ENCODE measurements at places on chromosomes 13 and 19.

DNA sequence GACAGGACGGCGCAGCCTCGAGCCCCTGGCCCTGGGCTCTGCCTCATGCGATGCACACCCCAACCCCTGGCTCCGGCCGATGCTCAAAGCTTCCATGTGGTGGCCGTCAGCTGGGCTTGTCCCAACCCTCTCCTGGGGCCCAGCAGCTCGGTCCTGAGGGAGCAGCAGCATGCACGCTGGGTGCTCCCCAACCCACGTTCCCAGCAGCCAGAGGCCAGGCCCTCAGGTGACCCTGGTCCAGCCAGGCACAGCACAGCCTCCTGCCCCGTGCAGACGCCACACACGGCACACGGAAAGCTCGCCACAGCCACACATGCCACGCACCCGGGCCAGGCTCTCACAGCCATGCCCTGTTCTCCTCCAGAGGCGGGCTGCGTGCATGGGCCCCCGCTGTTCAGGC is 60.7 kb downstream of the IER2 start:
- no peak for DNase-seq

GRCh38 chr19:52659013-52659412 is 20.9 kb upstream of the ZNF83 start:
- no peak for DNase-seq

DNA sequence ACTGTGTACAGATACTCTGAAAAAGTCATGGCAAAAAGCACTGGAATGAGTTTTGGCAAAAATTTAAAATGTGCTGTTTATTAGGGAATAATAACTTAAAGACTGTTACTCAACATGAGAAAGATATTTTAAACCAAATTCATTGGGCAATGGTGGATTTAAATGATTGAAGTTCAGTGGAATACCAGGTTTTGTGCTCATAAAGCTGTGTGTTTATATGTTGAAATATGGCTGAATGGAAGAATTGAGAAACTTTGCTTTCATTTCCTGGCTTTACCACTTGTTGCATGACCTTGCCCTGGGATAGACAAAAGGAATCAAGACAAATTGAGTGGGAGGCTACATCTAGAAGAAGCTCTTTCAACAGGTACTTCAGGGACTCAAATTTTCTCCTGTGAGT is 246.4 kb downstream of the GPC5 start:
- DNase-seq = no peak

- no peak for DNase-seq
Measured at GRCh38 chr13:53901593-53901992, 873.0 kb downstream of the OLFM4 start.

DNA sequence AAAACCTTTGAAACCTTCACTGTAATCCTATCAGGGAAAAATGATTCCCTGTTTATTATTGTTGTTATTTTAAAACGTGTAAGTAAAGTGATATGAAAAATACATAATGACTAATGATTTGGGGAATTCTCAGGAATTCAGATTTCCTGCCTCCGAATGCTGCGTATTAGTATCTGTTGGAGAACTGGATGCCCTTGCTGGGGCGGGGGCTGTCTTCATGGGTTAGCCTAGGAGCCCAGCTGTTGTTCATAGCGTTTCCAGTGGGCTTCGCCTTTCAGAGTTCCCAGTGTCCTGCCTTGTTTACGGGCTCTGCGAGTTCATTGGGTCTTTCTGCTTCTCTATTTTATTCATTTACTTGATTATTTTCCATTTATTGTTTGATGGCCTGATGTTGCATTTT is 18.4 kb downstream of the NAXD start:
- DNase-seq = no peak

DNA sequence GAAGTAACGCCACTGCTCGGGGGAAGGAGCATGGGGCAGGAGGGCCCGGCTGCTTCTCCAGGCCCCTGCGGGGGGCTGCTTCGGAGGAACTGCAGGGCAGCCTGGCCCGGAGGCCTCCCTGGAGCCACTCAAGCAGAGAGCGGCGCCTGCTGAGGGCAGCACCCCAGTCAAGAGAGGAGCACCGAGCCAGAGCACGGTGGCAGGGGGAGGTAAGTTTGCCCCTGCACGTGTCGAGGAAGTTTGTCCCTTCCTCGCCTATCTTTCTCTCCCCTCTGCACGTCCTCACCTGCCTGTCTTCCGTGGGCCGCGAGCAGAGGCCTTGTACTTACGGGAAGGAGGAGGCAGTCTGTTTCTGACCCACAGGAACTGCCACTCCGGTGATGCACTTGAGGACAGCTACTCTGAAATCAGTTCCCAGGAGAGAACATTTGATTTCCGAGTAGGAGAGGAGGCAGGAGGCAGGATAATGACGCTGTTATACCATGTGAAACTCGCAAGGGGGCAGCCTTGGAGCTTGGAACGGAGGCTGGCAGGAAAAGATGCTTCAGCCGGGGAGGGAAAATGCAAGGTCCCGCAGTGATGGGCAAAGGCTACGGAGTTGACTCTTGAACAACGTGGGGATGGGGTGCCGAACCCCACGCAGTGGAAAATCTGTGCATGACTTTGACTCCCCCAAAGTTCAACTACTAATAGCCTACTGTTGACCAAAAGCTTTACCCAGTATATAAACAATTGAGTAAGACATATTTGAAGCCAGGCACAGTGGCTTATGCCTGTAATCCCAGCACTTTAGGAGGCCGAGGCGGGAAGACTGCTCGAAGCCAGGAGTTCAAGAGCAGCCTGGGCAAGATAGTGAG is 5.0 kb downstream of the FFAR1 start:
- DNase-seq = peak; percentile 78

GRCh38 chr19:5395556-5395955 is 54.9 kb upstream of the PTPRS start:
- DNase-seq = no peak

GRCh38 chr13:35724446-35724845 is 248.0 kb upstream of the MAB21L1 start:
- DNase-seq = no peak

GRCh38 chr13:111359930-111360329 is 39.5 kb downstream of the TEX29 start:
- DNase-seq = no peak

DNA sequence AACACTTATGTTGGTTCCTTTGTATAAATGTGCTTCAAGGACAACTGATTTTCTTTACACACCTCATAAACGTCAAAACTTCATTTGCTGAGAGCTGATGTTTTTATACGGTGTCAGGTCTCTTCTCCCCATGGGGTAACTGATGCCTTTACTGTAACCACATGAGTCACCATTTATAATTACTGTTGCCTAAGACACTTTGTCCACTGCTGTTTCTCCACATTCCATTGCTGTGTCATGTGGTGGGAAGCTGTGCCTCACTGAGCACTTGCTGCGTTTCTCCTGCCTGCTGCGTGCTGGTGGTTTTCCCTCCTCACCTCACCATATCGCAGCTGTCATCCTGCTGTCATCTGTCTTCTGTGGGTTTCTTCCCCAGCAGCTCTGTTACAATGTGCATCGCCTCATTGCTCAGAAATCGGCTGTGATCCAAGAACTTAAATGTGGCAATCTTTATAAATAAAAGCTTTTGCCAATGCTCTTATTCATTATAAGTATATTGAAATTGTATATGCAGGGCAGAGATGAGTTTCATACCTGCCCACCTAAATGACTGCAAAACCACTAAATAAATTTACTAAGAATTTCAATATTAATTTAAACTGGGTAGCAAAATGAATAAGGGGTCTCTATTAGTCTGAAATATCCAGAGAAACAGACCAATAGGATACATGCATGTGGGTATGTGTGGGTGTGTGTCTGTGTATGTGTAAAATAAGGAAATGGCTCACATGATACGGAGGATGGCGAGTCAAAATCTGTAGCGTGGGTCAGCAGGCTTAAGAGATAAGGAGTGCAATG is 547.0 kb upstream of the SLITRK5 start:
- DNase-seq = peak; percentile 39

DNA sequence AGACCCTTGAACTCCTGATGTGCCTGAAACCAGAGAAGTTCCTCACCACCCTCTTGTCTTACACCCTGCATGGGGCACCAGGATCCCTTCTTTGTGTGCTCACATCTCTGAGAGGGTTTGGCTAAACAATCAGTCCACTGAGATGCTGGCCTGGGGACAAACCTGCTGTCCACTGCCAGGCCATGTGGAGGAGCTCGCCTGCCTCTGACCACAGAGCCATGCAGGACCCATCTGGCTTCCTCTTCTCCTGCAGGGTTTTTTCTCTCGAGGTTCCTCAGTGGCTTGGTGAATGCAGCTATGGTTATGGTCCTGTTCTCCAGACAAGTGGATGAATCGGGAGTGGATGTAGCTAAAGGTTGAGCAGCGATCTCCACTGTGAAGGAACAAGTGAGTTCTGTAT is 49.1 kb upstream of the MEDAG start:
- no peak for DNase-seq

DNA sequence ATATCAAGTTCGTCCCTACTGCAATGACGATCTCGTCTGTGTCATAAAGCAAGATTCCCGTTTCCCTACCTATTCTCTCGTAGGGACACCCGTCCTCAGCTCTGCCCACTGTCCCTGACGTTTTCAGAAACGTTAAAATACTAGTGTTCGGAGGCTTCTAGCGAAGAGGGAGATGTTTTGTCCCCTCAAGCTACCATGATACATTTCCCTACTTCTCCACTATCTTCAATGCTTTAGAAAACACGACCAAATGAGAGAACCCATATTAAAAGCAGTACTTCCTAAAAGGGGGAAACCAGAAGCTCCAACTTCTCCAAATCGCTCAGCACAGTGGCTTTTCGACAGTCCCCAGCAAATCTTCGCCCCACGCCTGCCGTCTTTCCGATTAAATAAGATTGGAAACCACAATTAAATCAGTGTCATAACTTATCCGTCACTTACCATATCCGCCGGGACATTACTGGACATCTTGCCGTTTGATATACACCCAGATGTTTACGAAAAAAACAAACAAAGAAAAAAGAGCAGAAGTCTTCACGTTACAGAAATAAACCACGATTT is 1.3 kb downstream of the UBL3 start:
- DNase-seq = peak; percentile 71

- no peak for DNase-seq
Measured at GRCh38 chr13:97660594-97661260, 226.8 kb downstream of the RAP2A start.

DNA sequence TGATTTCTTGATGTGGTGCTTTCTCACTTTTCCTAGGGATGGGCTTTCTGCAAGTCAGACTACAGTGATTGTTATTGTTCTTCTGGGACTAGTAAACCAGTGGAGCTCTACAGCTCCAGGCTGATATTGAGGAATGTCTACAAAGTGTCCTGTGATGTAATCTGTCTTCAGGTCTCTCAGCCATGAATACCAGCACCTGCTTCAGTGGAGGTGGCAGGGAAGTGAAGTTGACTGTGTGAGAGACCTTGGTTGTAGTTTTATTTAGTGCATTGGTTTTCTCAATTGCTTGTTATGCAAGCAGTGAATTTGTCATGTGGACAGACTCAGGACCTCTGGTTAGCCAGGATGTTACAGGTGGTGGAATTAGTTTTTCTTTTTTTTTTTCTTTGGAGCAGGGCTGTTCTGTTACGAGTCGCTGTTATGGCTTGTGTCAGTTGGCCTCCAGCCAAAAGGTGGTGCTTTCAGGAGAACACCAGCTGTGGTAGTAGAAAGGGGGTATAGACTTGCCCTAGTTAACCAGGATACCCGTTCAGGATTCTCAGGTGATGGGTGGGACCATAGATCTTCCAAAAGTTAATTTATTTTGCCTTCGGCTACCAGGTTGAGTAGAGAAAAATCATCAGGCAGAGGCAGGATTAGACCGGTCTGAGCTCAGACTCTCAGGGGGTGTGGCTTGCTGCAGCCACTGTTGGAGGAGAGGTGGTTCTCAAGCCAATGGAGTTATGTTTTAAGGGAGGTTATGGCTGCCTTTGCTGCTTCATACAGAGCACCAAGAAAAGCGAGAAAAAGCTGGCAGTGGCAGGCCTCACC is 11.9 kb upstream of the ZNF675 start:
- peak; percentile 83 for DNase-seq

DNA sequence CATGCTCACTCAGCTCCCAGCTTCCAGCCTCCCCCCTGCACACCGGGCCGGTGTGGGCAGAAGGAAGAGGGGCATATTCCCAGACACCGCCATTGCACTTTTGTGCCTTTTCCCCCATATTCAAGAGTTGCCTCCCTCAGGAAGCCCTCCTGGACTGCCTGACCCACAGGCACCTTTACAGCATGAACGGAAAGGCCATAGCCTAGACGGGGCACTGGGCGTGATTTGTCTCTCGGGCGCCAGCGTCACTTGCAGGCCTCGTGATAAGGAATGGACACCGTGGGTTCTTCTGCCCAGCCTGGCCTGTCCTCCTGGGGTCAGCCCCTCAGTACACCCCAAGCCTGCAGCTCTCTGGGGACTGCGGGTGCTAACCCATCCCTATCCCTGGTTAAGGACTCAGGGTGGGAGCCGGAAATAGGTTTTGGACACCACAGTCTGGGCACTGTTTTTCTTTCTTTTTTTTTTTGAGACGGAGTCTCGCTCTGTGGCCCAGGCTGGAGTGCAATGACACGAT is 933 bp upstream of the UQCR11 start:
- DNase-seq = no peak

DNA sequence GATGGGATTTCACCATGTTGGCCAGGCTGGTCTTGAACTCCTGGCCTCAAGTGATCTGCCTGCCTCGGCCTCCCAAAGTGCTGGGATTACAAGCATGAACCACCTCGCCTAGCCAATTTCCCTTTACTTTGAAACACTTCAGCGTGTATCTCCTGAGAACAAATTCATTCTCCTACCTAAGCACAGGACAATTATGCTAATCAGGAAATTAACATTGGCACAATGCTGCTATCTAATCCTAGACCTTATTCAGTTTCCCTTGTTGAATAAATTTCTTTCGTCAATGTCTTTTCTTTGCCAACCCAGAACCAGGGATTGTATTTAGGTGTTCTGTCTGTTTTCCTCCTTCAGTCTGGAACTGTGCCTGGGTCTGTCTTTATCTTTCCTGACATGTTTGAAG is 67.8 kb downstream of the MAP4K1 start:
- DNase-seq = no peak

GRCh38 chr19:6373813-6374108 is 1.2 kb downstream of the ALKBH7 start:
- DNase-seq = no peak

DNA sequence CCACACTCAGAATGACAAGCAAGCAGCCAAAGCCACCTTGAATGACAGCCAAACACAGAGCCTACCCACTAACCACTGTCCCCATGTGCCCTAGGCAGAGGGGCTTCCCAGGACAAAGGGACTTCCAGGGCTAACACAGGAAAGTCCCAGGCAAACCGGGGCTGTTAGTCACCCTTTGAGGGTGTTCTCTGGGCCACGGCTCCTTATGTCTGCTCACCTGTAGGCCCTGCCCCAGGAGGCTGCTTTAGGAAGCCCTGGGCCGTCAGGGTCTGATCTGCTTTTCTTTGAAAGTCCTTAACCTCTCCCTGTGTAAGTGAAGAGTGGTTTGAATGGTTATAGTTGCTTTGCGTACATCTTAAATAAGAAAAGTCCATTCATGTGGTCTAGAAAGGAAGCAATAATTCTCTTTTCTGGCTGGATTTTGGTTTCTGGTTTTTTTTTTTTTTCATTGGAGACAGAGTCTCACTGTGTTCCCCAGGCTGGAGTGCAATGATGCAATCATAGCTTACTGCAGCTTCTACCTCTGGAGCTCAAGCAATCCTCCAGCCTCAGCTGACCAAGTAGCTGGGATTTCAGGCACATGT is 161.4 kb downstream of the EFNB2 start:
- DNase-seq = no peak

Measured in NCI-H82 (cell line).